ENCODE measurements at places on chromosomes 11 and 22.

GRCh38 chr11:88307749-88308425, 29.6 kb downstream of the CTSC start:
- no peak for DNase-seq

DNA sequence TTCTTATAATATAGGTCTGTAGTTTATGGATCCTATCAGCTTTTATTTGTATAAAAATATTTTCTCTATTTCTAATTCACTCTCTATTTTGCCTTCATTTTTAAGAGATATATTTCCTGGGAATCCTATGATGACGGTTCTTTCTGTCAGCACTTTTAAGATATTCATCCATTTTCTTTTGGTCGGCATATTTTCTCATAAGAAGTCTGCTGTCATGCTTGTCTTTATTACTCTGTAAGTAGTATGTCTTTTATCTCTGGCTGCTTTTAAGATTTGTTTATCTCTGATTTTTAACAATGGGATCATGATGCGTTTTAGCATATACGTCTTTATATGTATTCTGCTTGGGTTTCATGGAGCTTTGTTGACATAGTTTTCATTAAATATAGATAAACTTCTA, 175.5 kb downstream of the SNX19 start:
- DNase-seq = no peak

- no peak for DNase-seq
Measured at GRCh38 chr11:2375341-2375853, 1.7 kb upstream of the CD81 start.

GRCh38 chr22:34804604-34805003, 261.4 kb upstream of the ISX start:
- no peak for DNase-seq

- no peak for DNase-seq
Measured at GRCh38 chr22:25447067-25447685, 117.3 kb upstream of the GRK3 start.

GRCh38 chr22:40410731-40411505, 40.5 kb downstream of the SGSM3 start:
- DNase-seq = no peak

DNA sequence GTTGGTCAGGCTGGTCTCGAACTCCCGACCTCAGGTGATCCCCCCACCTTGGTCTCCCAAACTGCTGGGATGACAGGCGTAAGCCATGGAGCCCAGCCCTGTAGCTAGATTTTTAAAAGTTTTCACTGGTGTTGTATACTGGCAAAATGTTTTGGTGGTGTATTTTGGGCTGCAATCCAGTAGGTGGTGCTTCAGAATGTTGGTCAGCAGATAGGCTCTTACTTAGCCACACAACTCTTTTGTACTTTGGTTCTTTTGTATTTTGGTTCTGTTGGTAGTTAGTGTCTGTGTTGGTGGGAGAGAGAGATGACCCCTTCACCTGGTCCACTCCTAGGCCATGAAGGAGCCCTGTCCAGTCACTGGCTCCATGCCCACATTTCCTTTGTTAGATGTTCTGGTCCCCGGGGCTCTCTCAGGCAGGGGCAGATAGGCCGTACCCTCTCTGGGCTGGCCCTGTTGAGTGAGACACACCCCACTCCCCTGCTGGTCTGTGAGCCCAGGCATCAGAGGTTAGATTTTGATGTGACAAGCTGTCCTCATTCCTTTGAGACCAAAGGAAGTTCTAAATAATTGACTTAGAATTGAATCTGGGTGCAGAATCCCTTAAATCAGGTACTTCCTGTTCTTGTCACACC, 123.8 kb downstream of the DDX10 start:
- DNase-seq = no peak

Data from smooth muscle cell of the brain vasculature (primary cell).